ENCODE measurements at places on chromosomes 2 and 18.

DNA sequence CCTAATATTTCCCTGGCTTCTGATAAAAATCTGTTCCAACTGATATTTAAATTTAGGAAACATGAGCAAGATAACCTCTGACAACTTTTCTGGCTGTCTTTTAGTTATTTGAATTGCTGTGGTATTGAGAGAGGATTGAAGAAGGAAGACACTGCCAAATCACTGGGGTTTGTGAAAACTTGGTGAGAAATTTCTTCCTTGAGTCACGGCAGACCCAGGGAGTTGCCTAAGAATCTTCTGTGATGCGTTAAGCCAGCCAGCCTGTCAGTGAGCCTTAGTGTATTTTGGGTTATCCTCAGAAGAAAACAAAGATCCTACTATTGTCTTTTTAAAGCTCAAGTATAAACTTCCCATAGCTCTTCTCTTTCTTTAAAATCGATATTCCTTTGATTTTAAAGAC lies 17.5 kb upstream of the DOK6 start:
- DNase-seq, result no peak

DNA sequence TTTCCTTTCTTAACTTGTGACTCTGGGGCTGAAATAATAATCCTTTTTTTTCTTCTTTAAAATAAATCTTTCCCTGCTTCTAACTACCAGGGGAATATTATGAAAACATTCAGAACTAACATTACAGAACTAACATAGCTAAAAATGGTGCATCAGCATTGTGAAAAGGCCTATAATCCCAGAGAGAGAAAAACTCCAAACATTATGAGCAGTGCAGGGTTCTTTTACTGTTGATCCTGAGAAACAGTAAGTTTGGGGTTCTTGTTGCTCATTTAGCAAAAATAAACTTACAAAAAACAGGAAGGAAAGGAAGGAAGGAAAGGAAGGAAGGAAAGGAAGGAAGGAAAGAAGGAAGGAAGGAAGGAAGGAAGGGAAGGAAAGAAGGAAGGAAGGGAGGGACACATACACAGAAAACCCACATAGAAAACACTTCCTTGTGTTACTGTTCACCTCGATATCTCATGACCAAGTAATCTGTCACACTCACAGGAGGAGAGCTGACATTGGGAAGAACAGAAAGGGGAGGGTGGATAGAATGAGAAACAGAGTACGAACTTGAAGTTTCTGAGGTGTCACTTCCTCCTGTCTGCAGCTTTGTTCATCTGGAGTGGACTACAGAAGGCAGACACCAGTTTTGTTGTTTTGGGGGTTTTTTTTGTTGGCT lies 18.4 kb upstream of the PIK3C3 start:
- no peak for DNase-seq

GRCh38 chr18:34048423-34048822 lies 176.3 kb downstream of the NOL4 start:
- DNase-seq, result no peak

DNA sequence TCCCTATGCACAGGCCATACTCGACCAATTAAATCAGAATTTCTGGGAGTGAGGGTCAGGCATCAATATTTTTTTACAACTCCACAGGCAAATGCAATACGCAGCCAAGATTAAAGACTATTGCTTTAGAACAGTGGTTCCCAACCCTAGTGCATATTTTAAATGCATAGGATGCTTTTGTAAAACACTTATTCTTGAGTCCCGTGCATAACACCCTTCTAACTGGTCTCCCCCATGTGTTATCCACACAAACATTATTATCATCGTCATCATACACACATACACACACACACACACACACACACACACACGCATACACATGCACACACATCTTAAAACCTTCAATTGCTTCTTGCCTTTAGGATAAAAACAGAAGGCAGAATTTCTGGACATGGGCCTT lies 145.0 kb upstream of the PELI1 start:
- DNase-seq, result no peak

Measured in cortex of kidney (tissue), 1 donor.